CD4-positive, alpha-beta T cell treated with Interleukin-4 for 4 hours (primary cell): ENCODE measurements at places on chromosomes 2 and 18.

- DNase-seq: no peak
Measured at GRCh38 chr2:51681854-51682253, 649.9 kb upstream of the NRXN1 start.

GRCh38 chr2:171167352-171167997, 6.8 kb upstream of the TLK1 start:
- no peak for DNase-seq

GRCh38 chr2:46487667-46488335, 8.4 kb downstream of the TMEM247 start:
- no peak for DNase-seq

DNA sequence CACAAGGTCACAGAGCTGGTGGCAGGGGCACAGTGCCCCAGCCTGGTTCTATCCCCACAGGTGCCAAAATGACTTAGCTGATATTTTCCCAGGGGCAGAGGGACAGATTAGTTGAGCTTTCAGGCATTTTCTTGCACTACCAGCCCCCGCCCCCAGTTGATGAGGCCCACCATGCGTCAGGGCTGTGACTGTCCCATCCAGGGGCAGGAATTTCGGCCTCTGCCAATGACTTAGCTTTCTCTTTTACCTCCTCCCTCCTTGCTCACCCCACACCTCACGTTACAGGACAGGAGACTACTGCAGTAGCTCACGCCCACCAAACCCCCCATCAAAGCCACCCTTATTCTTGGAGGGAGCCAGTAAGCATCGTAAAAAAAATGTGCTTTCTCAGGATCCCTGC, 31.5 kb downstream of the MRO start:
- no peak for DNase-seq

DNA sequence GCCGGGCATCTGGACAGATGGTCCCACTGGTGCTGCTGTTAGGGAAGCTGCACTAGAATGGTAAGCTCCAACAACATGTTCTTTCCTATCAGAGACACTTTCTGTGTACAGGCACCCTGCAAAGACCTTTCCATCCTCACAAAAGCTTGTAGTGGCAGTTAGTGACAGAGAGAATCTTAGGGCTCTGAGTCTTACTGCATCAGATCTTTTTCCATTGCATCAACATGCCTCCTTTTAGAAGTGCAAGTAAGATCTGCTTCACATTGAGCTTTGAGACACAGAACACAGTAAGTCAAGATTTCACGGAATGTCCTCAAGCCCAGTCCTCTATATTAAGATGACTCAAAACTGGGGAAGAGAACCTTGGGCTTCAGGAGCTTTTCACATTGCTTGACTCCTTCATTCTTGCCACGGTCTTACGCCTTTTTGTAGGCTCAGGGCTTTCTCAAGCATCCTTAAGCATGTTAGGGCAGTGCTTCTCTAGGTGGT, 52.6 kb downstream of the ARL4C start:
- DNase-seq: no peak

DNA sequence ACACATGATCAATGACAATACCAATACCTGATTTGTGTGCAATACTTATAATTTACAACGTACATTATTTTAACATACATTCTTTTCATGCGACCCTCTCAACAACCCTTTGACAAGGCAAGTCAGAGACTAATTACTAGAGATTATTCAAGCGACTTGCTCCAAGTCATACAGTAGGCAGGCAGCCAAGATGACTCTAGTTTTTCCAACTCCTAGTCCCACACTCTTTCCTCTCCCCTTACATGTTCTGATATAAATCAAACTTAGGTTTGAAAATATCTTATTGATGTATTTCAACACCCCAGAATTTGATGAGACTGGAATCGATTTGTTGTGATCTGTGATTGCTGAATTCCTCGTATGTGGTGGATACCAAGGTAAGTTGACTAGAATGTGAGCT, 8.0 kb upstream of the CYP27C1 start:
- DNase-seq: no peak

DNA sequence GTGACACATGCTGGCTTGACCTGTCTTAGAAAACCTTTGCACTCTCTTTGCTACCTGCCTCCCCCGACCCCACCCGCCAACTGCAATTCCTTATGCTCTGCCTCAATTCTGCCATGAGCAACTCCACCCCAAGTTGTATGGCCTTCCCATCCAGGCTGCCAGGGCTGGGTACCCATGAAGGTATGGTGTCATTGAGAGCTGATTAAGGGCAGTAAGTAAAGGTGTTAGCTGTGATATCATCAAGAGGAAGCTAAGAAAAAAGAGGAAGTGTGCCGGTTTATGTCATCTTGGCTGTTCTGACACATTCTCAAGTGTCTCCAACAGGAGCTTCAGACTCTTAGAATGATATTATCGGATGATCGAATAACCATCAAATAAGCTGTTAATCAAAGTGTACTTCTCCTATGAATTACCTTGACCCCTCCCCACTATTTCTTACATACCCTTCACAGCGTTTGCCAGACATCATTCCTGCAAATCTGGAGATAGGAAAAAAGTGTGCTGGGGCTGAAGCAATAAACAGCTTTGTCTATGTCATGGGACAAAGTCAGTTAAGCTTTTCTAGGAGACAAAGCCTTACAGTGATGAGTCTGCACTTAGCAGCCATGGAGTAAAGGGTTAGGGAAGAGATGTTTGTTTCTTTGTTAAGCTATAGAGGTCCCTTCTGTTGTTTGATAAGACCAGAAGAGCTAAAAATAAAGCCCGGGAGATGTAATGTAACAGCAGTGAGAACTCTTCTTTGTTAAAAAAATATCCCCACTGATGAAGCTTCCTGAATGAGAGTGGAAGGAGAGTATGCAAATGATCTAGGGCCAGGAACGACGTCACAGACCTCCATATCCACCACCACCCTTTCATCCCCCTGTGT, 40.4 kb upstream of the SMAD2 start:
- DNase-seq: no peak

- no peak for DNase-seq
Measured at GRCh38 chr2:207045531-207045930, 106.2 kb downstream of the CPO start.

- no peak for DNase-seq
Measured at GRCh38 chr2:16773080-16773713, 107.6 kb upstream of the CYRIA start.

DNA sequence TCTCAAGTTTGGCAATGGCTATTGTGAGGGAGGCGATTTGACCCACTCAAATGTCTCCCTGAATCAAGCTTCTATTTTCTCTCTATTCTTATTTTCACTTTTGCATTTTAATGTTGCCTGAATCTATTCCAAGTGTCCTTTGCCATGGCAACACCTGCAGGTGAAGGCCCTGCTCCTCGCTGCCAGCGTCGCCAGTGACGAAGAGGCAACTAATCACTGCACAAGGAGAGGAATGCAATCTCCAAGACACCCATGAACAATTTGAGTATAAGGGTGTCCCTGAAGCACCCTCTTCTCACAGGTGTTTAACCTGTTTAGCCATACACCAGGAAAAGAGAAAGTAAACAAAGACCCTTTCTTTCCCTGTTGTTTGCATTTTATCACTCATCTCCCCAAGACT, 165.6 kb upstream of the VRK2 start:
- no peak for DNase-seq
